ENCODE measurements at places on chromosomes 3 and 15. TPM values are rescaled to one million over a fixed set of nuclear protein-coding genes. Genes with fewer than 3 reads are reported as not detected.

The BCL2A1 gene
- total RNA-seq, result 1.1 TPM

DNA sequence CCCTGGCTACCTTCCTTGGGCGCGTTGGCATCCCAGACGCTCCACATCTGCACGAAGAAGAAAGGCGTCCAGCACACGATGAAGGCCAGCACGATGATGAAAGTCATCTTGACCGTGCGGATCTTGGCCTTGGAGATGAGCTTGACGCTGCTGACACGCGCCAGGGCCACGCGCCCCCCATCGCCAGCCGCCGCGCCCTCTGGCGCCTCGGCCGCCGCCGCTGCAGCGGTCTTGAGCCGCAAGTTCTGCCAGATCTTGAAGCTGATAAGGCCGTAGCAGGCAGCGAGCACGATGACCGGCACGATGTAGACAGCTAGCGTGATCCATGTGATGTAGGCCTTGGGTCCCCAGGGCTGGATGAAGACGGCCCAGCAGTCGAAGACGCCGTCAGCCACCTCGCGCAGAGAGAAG lies 2.2 kb downstream of the OXTR start:
- DNase-seq, result no peak

- DNase-seq, result no peak
Measured at GRCh38 chr3:126076140-126076539, 7.8 kb downstream of the SLC41A3 start.

DNA sequence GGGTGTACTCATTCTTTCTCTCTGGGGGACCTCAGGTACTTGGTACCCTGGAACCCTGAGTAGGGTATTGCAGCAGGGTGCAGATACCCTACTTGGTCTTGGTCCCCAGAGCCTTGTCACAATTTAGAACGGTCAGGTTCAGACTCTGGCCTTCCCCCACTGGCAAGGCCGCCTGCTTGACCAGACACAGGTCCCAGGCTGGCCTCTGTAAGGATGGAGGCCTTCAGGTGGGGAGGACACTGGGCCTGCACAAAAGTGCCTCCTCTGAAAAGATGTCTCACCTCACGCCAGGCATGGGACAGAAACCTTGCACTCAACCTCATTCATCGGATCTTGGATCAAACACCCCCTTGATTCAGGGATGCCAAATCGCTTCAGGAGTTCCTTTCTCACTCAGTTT lies 158.4 kb downstream of the KLF13 start:
- no peak for DNase-seq
